ENCODE measurements at places on chromosomes 11 and 22.

GRCh38 chr11:28726432-28726831 is 618.2 kb downstream of the METTL15 start:
- DNase-seq = no peak

- no peak for DNase-seq
Measured at GRCh38 chr22:45308391-45308956, 1.3 kb upstream of the FAM118A start.

DNA sequence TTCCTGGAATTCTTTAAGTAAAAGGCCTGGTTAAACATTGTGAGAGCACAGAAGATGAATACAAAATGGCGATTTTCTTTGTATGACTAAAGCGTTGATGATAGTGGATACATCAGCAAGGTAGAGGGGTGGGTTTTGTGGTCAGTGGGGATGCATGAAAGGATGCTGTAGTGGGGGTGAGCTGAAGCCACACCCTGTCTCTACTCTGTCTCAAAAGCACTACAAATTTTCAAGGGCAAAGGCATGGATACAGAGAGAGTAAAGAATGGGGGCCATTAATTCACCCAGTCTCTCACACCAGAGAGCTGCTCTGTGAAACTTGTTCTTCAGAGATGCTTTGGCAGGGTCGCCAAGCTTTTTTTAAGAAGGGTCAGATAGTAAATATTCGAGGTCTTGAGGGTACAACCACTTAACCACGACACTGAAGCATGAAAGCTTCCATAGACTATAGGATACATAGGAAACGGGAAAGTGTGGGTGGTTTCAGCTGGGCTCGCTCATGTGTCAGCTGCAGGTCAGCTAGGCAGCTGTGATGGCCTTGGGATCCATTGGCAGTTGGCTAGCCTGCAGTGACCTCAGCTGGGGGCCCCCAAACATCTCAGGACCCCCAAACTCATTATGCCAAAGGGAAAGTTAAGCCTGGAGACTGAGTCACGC is 8.3 kb downstream of the TMEM138 start:
- no peak for DNase-seq

DNA sequence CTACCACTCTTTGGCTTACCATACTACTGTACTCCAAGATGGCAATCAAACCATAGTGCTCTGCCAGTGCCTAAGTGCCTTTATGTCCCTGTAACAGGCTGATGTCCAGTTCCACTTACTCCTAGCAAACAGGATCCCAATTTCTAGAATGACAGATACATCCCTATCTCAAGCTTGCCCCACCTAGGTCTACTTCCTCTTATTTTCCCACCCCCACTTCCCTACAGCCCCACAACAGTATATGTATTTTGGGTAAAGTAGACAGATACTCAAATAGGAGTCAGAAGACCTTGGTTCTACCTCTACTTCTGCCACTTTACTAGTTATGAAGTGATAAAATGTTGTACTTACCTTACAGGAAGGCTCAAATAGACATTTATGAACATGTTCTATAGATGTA is 24.1 kb downstream of the SIK3 start:
- no peak for DNase-seq

DNA sequence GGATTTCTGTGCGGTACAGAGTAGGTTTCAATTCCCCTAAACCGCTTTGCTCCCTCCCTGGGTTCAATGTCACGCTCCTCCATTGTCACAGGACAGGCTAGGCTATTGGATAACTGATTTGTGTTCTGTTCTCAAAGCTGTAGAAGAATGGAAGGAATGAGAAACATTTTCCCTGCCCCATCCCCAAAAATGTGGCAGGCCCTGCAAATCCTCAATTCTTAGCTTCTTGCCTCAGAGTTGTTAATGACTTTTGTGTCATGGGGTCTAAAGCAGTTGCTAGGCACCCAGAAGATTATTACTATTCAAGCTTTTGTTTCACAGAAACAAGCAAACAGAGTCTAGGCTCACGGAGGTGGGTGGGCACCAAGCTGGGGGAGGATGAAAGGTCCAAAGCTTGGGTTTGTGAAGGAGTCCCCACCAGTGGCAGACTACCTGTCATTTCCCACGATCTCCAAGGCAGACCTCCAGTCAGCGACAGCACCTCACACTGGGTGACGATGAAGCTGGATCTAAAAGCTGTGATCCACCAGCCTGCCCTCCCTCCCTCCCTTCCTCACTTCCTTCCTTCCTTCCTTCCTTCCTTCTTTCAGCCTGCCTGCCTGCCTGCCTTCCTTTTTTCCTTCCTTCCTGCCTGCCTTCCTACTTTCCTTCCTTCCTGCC is 1080.2 kb downstream of the OPCML start:
- DNase-seq = no peak

DNA sequence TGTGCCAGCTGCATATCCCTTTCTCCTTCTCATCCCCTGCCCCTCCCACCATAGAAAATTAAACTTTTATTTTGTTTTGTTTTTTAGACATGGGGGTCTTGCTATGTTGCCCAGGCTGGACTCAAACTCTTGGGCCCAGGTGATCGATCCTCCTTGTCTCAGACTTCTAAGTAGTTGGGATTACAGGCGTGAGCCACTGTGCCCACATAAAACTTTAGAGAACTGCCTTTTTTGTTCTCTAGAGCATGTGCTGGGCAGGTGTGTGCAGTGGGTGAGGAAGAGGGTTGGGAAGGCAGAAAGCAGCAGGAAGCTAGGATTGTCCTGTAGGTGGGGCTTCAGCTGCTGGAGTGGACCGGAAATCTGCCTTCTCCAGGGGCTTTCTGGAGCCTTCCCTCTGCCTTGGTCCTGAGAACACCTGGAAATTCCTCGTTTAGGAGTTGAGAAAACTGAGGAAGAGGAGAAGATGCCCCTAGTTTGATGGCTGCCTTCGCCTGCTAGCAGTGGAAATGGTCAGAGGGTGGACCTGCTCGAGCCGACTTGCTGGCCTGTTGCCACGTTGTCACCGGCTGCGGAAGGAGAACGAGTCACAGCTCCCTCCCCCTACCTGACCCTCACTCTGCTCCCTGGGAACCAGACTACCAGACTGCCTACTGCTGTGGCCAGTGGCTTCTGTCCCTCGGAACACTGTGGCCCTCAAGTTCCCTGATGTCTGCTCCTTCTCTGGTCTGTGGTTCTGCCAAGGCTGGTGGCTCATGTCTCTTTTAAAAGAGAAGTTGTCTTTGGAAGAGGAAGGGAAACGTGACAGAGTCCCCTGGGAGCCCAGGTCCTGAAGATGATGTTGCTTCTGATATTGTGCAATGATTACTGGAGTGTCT is 4.0 kb downstream of the ST14 start:
- DNase-seq = no peak

DNA sequence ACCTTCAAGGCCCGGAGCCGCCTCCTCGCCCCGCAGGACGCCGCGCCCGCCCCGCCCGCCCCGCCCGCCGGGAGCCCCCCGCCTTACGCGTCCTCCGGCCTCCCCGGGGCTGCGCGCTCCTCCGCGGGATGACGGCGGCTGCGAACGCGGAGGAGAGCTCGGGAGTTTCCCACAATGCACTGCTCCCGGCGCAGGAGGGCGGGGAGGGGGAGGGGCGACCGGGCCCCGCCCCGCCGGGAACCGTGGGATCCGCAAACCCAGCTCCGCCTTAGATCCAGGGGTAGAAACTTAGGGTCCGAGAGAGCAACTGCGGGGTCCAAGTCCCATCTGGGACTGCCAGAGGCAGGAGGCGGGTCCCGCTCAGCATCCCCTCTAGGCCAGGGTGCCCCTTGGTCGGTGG is at the start of gene CEND1:
Gene CEND1 (minus strand): TSS at position 148 of the 400 bp plus-strand sequence. CDS start 1,514 bp downstream, outside the sequence.
- no peak for DNase-seq

DNA sequence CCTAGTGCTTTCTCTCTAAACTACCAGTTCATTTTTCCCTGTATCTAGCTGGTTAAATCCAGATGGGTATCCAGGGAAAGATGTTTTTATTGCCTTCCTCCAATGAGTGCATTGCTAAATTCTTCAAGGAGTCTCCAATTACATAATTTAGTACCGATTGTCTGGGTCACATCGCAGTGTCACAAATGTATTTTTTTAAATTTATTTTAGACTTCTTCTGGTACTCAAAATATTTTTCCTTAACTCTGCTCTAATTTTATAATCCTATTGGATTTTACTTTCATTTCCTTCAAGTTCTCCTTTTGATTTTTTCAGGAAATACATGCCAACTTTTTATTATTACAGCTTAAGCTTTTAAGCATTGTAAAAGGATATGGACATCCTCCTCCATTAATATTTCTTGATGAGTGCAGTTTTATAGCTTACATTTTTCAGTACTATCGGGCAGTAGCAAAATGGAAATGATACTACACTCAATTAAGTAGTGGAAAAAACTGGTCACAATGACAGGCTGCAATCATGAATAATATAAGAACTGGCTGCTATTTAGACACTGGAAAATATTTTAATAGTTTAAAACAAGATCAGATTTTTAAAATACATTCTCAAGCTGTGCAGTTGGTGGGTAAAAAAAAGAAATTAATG is 20.3 kb downstream of the BBOX1 start:
- DNase-seq = no peak

DNA sequence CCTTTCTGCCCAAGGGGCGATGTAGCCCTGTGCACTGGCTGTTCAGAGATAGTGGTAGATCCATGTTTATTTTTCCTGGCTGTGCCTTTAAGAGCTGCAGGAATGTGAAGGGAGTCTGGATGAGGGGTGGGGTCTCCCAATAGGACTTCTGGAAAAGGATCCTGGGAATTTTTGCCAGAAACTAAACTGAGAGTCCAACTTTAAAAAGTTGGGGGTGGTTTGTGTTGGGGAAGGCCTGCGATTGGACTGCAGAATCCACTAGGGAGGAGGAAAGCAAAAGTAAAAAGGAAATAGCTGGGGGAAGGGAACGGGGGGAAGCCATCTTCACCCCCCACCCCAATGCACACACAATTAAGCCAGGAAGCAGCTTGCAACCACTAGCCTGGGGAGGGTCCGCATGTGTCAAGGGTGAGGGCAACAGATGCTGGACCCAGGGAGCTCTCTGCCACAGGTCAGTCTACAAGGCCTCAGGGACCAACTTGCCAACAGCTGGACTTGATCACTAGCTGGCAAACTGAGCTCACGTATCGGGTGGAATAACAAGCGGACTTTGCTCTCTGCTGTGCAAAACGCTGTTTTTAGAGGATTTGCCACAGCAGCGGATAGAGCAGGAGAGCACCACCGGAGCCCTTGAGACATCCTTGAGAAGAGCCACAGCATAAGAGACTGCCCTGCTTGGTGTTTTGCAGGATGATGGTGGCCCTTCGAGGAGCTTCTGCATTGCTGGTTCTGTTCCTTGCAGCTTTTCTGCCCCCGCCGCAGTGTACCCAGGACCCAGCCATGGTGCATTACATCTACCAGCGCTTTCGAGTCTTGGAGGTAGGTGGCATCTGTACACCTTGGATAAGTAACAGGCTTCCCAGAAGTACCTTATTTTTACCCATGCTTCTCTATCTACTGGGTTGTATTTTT is at the start of gene OLFML1:
Gene OLFML1 (plus strand): TSS at position 321 of the 912 bp plus-strand sequence. CDS start 370 bp downstream, at position 691.
- no peak for DNase-seq

DNA sequence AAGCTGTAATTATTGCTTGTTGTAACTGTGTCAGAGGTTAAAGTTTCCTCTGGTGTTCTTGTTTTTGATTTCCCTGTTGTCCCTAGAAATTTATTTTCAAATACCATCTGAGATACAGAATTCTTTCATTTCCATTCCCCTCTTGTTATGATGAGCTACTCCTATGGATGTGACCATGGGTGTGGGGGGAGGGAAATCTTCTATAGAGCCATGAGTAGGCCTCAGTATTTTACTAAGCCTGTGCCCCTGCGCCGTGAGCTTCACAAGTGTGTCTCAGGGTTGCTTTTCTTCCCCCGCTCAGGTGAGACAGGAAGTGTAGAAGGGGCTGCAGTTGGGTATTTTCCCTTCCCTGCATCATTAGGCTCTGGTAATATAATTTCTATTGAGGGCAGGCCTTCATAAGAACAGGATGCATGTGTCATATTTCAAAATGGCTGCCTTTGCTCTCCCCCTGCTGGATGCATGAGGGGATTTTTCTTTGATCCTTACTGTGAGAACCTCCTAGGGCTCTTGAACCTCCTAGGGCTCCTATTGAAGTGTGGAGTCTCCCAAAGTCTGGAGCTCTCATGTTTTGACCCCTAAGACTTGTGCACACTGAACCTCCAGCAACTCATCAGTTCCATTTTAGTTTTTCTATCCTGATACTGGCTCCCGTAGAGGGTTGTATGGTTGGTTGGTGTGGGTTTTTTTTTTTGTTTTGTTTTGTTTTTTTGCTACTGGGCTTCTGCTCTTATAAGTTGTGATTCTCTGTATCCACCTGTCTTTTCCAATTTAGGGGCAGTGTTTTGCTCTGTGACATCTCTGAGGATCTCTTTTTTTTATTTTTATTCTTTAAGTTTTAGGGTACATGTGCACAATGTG is 658.2 kb downstream of the NTM start:
- DNase-seq = no peak

- DNase-seq = no peak
Measured at GRCh38 chr22:41263704-41264103, 22.3 kb downstream of the RANGAP1 start.

DNA sequence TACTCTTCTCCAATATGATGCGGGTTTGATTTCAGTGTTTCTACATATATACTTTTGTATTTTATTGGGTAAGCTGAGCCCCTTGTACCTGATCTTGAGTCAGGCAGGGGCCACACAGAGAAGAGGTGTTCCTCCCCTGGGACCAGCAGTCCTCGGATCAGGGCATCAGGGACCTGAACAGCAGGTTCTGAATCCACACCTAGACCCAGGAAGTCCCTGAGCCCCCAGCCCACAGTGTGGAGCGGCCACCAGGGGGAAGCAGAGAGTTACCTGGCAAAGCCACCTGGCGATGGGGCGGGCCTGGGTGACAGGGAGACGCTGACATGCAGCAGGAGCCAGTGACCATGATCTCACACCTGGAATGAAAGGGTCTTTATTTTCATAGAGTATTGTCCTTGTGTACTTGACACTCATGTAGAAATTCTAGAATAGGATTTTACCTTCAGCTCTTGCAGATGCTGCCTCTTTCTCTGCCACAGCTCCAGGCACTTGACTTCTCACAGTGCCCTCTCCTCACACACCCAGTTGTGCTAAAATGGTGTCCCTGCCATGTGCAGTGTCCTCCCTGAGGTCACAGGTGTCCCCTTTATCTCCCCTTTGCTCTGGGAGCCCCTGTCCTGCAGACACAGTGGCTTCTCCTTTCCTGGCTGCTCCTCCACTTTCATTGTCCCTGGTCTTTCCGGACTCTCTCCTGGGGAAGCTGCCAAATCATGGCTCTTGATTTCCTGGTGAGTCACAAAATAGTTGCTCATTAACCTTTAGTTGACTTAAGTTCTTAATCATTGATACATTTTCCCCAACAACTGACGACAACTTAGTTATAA is 48.5 kb downstream of the GGTLC2 start:
- no peak for DNase-seq

- no peak for DNase-seq
Measured at GRCh38 chr11:102925988-102926387, 29.5 kb downstream of the MMP13 start.
